ENCODE measurements at places on chromosomes 2 and 18.

GRCh38 chr2:84160453-84160852 is 298.6 kb downstream of the SUCLG1 start:
- peak; percentile 84 for DNase-seq

DNA sequence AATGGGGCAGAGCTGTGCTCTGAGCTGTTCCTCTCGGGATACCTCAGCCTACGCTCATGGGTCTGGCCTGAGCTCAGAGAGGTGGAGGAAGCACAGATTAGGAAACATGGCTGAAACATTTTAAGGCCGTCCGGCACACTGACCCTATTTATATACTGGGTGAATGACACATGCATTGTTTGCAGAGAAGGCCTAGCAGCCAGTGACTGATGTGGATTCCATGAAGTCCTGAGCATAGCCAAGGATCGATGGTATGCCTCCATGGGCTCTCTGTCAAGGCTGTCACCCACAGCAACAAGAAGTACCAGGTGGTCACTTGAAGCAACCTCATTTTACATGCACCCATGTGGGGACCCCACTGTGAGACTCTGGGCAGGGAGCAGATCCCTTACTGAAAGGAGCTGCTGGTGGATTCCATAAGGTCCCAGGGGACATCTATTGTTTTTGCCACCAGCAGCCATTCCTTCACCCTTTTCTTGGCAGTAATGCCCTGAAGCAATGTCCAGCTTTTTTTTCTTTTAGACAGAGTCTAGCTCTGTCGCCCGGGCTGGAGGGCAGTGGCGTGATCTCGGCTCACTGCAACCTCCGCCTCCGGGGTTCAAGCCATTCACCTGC is 8.4 kb downstream of the PTMA start:
- no peak for DNase-seq

DNA sequence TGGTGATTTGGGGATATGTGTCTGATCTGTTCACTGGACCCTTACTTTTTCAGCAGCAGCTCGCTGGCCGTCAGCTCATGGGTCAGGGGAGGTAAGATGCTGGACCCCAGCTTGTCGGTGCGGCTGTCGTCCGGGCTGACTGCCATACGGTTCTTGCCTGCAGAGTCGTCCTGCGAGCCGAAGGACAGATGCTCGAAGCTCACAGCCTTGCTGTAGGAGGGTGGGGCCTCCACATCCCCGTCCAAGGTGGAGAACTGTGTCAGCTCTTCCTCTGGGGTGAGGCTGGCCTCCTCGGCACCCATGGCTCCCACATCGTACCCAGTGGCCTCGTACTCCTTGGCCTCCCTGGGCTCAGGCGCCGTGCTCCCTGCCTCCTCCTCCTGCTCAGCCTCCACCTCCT is 179.5 kb downstream of the NAPG start:
- no peak for DNase-seq

DNA sequence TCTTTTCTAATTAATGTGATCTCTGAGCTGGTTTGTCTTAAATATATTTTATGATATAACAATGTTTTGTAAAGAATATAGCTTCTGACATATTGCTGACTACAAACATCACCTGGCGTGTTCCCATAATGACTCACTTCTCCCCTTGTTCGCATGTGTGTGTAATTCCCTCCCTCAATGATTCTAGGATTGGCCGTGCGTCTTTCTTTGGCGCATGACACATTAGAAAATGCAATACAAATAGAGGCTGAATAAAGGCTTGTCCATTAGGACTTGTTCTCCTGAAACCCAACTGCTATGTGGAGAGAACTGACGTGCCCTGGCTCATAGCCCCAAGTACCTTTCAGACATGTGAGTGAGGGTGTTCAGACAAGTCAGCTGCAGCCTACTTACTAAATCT is 159.7 kb upstream of the CDH20 start:
- peak; percentile 85 for DNase-seq

DNA sequence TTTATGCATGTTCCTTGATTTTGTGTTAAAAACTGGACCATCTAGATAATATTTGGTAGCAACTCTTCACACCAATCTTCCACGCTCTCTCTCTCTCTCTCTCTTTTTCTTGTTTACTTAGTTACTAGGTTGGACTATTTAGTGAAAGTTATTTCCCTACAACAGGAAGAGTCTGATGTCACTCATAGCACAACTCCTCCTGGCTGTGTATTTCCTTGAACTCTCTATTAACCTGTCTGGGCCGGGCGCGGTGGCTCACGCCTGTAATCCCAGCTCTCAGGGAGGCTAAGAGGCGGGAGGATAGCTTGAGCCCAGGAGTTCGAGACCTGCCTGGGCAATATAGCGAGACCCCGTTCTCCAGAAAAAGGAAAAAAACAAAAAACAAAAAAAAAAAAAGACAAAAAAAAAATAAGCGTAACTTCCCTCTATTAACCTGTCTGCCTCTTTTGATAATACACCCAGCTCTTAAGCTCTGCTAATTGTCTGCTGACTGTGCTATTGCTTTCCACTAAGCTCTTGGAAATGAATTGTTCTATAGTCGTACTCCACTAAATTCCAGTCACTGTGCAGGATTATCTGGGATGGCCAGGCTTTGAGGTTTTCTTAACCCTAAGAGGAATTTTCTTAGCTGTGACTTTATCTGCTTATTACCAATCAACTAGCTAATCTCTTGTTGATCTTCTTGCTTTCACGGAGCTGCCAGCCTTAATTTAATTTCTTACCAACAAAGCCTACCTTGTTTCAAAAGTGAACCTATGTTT is 18.1 kb upstream of the CDH19 start:
- no peak for DNase-seq

- DNase-seq = no peak
Measured at GRCh38 chr2:96895032-96895745, 25.3 kb upstream of the SEMA4C start.

DNA sequence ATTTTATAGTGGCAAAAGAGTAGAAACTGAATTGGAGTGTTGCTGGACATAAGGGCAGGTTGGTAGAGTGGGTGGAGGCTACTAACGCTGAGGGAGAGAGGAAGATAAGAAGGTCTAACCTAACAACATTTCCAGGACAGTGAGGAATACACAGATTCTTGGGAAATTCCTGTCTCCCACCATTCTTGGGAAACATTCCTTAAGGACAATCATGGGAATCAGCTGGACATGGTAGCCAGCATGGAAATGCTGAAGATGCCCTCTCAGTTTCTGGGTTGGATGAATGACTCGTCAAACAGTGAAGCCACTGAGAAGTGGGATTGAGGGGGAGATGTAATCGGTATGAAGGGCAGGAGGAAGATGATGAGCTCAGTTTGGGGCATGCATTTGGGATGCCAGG is 265.4 kb downstream of the AFF3 start:
- no peak for DNase-seq

DNA sequence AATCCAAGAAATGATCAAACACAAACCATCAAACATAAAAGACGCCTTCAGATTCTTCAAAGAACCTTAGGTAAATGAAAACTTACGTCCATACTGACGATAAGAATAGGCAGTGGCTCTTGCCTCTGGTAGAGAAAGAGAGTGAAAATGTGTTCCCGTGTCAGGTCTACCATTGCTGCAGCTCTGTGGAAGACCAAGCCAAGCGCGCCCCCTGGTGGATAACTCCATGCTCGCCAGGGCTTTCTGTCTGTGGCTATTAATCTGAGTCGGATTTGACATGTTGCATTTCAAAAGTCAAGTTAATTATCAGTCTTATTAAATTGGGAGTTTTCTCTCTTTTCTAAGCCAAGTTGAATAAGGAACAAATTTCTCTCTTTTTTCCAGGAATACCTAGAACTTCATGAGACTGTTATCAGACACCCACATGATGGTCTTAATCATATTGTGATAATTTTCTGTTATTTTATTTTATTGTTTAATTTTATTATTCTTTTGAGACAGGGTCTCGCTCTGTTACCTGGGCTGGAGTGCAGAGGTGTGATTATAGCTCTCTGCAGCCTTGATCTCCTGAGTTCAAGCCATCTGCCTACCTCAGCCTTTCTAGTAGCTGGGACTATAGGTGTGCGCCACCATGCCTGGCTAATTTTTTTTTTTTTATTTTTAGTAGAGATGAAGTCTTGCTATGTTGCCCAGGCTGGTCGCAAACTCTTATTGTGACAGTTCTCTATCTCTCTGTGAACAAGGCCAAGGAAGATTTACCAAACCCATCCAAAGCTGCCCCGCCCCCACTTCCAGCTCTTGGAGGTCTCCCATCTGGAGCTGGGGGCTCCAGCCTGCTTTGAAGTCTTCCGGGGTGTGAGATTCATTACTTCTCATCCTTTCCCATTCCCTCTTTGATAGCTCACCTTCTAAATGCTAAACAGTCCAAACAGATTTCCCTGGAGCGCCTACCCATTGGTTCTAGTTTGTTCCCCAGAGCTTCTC is 15.8 kb upstream of the ZAP70 start:
- peak; percentile 55 for DNase-seq

GRCh38 chr2:75290600-75291150 is 91.4 kb upstream of the TACR1 start:
- no peak for DNase-seq

DNA sequence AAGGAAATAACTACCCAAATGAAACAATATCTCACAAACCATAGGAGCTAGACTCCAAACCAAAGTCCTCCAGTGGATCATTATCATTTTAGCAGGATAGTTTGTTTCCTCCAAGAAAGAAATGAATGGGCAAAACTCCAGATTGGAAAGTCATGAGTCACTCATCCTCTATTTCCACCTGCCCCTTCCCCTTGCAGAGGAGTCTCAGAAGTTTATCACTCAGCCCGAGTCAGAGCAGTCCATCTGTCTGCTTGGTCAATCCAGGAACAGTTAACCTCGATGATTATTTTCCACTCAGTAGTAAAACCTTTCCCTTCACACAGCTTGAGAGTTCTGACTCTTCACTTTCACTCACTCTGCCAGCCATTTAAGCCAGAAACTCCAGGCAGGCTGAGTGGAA is 462.2 kb downstream of the BCL11A start:
- DNase-seq = no peak

DNA sequence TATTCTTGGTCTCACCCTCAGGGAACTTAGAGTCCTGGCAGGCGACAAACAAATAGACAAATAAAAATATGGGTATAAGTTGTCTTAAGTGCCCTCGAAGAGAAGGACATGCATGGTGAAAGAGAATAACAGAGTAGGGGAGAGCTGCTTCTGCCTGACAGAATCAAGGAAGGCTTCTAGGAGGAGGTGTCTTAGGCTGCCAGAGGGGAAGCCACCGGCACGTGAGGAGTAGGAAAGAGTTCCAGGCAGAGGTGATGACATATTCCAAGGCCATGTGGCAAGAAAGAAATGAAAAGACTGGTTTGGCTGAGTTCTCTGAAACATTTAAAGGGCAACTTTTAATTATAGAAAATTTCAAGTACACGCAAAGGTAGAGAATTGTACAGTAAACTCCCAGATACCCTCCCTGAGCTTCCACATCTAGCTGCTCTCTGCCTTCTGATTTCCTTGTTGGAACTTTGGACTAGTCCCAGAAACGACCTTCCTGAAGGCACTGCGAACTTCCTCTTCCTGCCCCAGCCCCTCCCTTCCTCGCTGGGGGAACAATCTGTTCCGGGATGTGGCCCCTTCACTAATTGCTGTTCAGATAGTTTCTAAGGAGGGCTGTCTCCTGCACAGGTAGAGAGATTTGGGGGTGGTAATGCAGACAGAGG is 91.7 kb downstream of the DYSF start:
- no peak for DNase-seq

DNA sequence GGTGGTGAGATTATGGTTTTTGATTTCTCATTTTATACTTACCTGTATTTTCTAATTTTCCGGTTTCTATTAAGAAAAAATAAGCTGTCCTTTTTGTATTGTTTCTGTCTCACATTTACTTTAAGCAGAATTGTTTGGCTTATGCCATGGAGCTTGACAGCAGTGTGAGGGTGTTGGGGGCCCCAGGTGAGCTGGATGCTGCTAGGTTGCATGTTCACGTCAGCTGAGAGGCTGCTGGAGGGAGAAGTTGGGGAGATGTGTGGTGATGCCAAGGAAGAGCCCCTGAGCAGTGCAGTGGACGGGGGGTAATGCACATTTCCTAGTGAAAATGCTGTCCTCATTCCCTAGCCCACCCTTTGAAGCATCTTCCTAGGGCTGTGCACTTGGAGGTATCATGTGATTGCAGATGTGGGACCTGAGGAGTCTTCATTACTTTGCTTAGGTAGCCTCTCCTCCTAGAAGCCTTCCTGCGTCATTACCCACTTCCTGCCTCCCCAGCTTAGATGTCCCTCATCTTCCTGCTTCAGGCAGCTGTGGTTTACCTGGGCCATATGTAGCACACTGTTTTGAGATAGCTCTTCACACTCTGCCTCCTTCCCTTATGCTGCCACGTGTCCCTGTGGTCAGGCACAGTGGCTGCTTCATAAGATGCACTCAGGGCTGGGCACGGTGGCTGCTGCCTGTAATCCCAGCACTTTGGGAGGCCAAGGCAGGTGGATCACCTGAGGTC is 16.2 kb downstream of the ATG16L1 start:
- DNase-seq = no peak

- no peak for DNase-seq
Measured at GRCh38 chr18:28485918-28486317, 309.0 kb upstream of the CDH2 start.

DNA sequence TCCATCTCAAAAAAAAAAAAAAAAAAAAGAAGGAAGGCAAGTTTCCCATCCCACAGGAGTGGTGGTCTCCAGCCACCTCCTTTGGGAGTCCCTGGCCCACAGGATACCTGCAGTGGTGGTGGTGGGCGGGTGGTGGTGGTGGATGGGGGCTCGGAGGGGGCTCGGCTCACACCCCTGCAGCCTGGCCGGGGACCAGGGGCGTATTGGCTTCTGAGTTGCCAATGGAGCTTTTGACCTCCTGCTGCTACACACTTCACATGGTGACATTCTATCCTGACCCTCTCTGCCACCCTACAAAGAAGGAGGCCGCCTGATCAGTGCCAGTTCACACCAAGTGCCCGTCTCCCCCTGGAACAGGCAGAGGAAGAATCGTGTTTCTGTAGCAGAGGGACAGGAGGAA is 119.6 kb downstream of the NFATC1 start:
- DNase-seq = no peak

All from NCI-H1092 treated with DMSO at 0.1 percent for 48 hours (cell line).